ENCODE measurements at places on chromosomes 5 and 9. TPM values are rescaled to one million over a fixed set of nuclear protein-coding genes. Genes with fewer than 3 reads are reported as not detected.

DNA sequence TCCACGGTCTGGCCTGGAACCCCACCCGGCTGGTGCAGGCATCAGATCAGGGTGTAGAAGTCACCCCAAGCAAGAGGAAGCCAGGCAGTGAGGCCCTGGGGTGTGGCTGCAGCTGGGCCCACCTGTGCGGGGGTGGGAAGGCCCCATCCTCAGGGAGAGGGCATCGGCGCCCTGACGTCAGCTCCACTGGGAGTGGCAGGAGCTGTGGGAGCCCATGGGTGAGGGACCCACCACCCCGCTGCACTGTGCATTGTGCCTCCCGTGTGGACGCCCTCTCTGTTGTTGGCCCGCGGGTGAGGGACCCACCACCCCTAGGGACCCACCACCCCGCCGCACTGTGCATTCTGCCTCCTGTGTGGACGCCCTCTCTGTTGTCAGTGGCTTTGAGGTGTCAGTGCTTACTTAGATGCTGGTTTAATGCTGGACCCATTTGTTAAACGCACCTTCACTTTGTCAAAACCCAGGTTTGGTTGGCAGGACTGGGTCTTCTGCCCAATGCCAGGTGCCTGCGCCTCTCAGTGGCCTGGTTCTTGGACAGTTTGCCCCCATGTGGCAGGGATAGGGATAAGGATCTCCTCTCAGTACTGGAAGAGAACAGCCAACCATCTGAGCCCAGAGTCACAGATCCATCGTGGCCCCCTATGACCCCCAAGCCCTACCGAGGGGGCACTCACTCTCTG is 6.9 kb upstream of the EXOC3 start:
- DNase-seq, result no peak

GRCh38 chr9:128481561-128481960 is 23.0 kb upstream of the GLE1 start:
- no peak for DNase-seq

DNA sequence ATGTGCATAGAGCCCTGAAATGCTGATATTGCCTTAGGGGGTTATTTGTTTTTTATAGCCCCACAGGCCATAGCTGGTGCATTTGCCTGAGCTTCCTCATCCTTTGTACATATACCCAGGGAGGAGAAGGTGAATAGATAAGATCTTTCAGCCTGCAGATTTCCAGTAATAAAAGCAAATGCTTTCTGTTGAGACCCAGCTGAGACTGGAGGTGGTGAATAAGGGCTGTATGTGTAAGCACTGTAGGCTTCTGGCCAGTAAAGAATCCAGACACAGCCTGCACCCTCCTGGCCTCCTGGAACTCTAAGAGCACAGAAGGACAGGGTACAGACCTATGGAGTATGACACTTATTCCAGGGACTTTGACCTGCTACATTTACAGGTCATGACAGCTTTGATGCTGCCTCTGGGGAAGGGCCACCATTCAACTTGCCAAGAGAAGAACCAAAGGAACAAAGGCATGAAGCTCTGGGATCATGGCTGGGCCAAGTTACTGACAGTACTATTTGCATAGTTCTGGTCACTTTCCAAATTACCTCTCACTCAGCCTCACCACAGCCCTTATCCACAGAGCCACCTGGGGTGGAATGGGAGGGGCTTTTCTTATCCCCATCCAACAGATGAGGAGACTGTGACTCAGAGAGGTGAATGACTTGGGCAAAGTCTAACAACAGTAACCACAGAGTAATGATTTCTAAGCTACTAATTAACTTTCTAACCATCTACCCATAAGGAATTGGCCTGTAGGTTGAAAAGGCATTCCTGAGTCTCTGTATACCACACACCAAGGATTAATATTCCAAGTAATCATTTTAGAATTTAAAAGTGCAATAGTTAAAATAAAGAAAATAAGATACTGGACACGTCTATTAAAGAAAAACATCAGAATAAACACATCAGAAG is 604.5 kb upstream of the KLF4 start:
- no peak for DNase-seq

The CXCL14 gene
- 11.7 TPM for total RNA-seq

The LTC4S gene
- 13.9 TPM for total RNA-seq

DNA sequence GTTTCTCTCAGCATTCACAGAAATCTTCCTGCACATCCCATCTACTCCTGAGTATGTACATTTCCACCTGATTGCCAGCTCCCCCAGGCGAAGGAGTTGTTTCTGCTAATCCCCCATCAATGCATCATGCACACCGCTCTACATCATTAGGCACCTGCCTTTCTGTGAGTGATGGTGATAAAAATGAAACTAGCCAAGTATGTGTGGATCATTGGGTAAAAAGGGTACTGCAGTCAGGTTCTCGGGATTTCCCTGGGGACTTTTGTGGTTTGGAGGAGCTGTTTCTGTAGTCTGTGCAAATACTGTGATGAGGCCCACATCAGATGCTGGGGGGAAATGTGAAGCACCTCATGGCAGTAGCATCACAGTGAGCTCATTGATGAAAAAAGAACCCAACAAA is 30.4 kb downstream of the CAMK4 start:
- no peak for DNase-seq

The GFI1B gene
- total RNA-seq, result not detected

The DMRT3 gene
- total RNA-seq, result not detected

GRCh38 chr5:132526974-132527564 is 16.3 kb downstream of the IL5 start:
- DNase-seq, result no peak

GRCh38 chr5:991472-992267 is 16.9 kb upstream of the NKD2 start:
- DNase-seq, result peak; percentile 27

- DNase-seq, result no peak
These were observed 1696.0 kb upstream of the CDH9 start for GRCh38 chr5:28734396-28734795.

- no peak for DNase-seq
These were observed 60.5 kb downstream of the RASGRF2 start for GRCh38 chr5:81020478-81021167.
